ENCODE measurements at places on chromosomes 7 and 10.
A peak's percentile ranks its signal among the peaks of the same experiment; 100 is the strongest.

DNA sequence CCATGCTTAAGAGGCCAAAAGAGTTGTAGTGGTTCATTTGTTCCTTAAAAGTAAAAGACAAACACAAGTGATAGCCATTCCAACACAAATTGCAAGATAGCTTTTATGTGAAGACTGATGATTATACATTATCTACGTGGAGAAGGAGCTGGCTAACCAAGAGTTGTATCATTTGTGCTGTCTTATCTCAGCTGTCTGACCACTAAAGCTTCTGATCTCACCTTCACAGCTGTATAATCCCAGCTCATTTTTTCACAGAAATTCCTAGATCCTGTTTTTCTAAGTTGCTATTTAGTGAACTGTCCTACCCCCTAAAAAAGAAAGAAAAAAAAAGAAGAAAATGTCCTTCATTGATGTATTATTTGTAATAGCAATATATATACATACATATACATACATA is 9.8 kb downstream of the USP6NL start:
- no peak for DNase-seq

DNA sequence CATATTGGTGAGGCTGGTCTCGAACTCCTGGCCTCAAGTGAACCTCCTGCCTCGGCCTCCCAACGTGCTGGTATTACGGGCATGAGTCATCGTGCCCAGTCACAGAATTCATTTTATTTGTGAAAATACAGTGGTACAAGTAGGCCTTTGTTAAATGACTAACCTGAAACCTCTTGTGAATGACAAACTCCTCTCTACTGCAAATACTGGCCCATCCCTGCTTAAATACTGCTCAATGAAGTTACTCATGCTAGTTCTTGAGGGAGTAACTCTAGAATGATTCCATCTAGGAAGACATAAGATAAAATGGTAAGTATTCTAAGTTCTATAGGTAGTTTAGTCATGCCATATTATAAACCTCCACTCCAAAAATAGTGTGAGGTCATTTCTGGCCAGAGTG is 80.7 kb downstream of the UBE2H start:
- DNase-seq: peak; percentile 19

- DNase-seq: no peak
Measured at GRCh38 chr10:125213541-125214282, 53.3 kb upstream of the CTBP2 start.

DNA sequence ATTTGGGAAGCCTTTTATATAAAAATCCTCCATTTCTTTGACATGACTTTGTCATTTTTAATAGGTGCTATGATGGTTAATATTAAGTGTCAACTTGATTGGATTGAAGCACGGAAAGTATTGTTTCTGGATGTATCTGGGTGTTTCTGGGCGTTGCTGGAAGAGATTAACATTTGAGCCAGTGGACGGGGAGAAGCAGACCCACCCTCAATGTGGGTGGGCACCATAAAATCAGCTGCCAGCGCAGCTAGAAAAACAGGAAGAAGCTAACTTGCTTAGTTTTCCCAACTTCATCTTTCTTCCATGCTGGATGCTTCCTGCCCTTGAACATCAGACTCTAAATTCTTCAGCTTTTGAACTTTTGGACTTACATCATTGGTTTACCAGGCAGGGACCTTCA is 1003.0 kb downstream of the SORCS3 start:
- DNase-seq: no peak

- no peak for DNase-seq
Measured at GRCh38 chr10:124180044-124180745, 86.8 kb upstream of the CHST15 start.
